ENCODE measurements at places on chromosomes 1 and 21.

DNA sequence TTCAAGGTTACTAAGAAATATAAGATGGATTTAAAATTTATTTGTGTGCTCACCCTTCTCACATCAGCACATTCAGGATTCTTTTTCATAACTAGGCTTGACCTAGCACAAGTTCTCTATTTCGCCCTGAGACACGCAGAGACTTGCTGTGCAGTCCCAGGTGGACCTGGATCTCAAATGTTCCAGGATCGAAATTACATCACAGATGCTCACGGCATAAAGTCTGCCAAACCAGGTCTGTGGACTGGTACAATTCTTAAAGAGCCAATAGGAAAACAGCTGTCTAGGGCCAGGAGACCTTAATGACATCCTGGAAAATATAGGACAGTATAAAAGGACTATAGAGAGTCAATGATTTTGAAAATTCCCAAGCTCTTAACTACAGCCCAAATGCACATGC, 2.2 kb downstream of the PGBD5 start:
- DNase-seq: no peak

DNA sequence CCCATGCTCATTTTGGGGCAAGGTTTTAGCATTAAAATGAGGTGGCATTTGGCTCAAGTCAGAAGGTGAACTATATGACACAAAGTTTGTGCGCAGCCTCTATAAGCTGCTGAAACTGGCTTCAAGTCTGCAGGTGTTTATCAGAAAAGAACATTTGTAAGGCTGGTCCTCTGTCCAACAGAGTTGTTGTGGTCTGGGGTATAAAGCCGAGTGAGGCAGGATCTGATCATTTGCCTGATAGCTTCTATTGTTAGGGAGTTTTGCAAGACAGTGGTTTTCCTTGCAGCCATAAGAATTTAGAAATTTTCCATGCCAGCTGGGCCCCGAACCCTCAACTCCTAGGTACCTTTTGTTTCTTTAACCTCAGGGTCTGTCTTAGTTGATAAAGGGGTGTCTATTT, 130.8 kb downstream of the PGBD5 start:
- no peak for DNase-seq

- no peak for DNase-seq
Observed at GRCh38 chr1:184629266-184629665, 125.4 kb downstream of the EDEM3 start.

DNA sequence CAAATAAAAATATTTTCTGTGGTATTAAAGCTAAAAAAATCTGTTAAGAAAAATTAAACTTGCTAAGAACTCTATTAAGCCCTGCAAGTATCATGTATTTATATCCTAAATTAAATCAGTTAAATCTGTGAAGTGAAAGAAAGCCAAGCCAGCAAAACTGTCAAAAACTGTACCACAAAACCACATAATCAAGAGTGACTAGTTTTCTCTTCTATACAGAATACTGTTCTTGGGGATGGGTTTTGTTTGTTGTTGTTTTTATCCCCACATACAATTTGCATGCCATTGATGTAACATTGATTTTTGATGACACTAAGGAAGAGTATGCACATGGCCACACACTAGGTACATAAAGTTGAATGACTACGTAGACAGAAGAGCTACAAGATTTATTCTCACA, 20.4 kb downstream of the DPH5 start:
- no peak for DNase-seq

GRCh38 chr1:224205438-224205840, 22.4 kb downstream of the DEGS1 start:
- peak; percentile 74 for DNase-seq

GRCh38 chr1:145846201-145846612, 777 bp downstream of the NUDT17 start:
- DNase-seq: peak; percentile 42

DNA sequence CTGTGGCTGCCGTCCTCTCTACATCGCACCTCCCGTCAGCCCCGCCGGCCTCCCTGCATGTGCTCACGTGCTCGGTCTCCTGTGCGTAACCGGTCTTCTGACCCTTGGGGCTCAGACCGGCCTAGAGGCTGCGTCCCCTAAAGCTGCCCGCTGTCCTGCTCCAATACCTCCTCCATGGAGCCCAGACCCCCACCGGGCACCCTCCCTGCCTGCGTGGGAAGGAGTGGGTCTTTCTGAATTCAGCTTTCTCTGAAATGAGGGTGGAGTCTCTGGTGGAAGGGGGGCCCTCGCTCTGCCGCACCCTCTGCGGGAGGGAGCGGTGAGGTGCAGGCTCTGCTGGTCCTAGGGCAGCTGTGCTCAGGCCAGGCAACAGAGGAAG, 18.7 kb upstream of the POFUT2 start:
- DNase-seq: no peak

DNA sequence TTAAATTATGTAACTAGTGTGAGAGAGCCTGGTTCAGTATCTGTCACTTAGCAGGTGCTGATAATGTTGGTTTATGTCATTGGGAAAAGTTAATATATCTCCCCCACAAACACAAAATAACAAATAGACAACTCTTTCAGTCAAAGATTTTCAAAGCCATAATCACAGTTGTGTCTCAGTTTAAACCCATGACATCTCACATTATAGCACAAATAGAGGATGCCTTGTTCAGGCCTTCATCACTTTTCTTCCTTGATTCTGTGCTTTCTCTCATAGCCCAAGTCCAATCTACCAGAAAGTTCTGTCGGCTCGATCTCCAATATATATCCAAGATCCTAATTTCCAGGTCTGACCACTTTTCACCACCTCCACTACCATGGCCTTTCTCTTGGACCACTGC, 6.2 kb upstream of the EPS15 start:
- DNase-seq: no peak

GRCh38 chr1:205046870-205047269, 3.9 kb downstream of the CNTN2 start:
- no peak for DNase-seq

- DNase-seq: peak; percentile 39
Observed at GRCh38 chr1:101112051-101112780, 86.6 kb upstream of the DPH5 start.

DNA sequence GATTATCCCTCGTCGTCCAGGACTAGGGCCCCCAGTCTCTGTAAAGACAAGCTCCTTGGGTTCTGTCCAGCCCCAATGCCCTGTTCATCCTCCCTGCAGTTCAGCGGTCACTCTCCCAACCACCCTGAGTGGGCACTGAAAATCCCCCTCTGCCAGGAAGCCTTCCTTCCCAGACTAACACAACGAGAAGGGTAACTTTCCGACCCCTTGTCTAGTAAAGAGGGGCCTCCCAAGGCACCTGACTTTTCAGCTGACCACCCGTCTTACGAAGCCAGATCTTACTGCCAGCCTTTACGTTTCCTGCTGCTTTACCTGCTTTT, 13.4 kb downstream of the TMEM9 start:
- no peak for DNase-seq

Measured in inflammatory macrophage treated with lipopolysaccharide for 4 hours (primary cell).